ENCODE measurements at places on chromosomes 1 and 21.
A peak's percentile ranks its signal among the peaks of the same experiment; 100 is the strongest.

GRCh38 chr21:15007716-15008296 lies 57.0 kb downstream of the NRIP1 start:
- H3K27ac ChIP-seq: no peak overlapping the region
- H3K27me3 ChIP-seq: no peaks in the 10 kb centered on the region
- DNase-seq: no peak
- H3K4me3 ChIP-seq: no peak overlapping the region
- peaks cover 78% of the 10 kb centered on the region for H3K4me1 ChIP-seq
- H3K36me3 ChIP-seq: no peaks in the 10 kb centered on the region

- DNase-seq: no peak
- peaks cover 29% of the 10 kb centered on the region for H3K4me1 ChIP-seq
- H3K4me3 ChIP-seq: peak overlapping the region; percentile 83
- H3K36me3 ChIP-seq: no peaks in the 10 kb centered on the region
Measured at GRCh38 chr1:6496365-6496721, 4.9 kb upstream of the PLEKHG5 start.

DNA sequence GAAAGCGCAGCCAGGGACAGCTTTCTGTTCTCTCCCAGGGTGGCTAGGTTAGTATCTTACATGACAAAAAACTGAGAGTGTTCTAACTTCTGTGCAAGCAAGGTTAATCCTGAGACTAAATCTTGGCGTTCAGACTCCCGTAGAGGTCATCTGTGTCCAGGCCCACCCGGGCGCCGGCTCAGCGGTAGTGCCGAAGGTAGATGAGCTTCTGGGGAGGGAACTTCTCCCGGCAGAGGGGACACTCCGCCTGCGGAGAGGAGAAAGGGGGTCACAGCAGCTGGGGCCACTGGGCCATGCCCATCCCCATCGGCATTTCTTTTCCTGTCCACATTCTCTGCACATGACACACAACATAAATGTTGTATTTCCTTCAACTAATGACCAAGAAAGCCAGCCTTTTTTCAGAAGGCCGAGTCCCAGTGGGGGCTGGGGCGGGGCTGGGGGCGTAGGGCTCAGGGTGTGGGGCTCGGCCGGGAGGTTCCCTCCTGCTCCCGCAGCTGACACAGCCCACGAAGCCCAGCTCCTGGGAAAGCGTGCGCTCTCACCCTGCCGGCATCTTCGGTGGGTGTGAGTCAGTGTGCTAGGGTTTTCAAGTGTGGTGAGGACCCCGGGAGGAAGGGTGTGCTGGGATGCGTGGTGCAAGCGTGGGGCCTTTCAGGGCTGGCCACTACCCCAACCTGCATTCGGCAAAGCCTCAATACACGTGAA lies 6.6 kb downstream of the PEX10 start:
- no peak overlapping the region for H3K4me3 ChIP-seq
- no peak for DNase-seq
- H3K4me1 ChIP-seq: no peaks in the 10 kb centered on the region
- peaks cover 57% of the 10 kb centered on the region for H3K36me3 ChIP-seq

- no peaks in the 10 kb centered on the region for H3K27me3 ChIP-seq
- H3K36me3 ChIP-seq: no peaks in the 10 kb centered on the region
- DNase-seq: no peak
- H3K4me3 ChIP-seq: no peak overlapping the region
Measured at GRCh38 chr1:69438056-69438795, 129.5 kb upstream of the LRRC7 start.

- no peak for DNase-seq
- peaks cover 17% of the 10 kb centered on the region for H3K4me1 ChIP-seq
- H3K27ac ChIP-seq: no peak overlapping the region
- H3K4me3 ChIP-seq: no peak overlapping the region
Measured at GRCh38 chr1:7488475-7488842, 282.6 kb upstream of the VAMP3 start.

GRCh38 chr1:247656221-247656875 lies 23.2 kb downstream of the OR13G1 start:
- no peak overlapping the region for H3K4me3 ChIP-seq
- H3K4me1 ChIP-seq: no peaks in the 10 kb centered on the region
- H3K27ac ChIP-seq: no peak overlapping the region
- no peaks in the 10 kb centered on the region for H3K36me3 ChIP-seq
- DNase-seq: no peak
- H3K27me3 ChIP-seq: no peaks in the 10 kb centered on the region

- H3K4me1 ChIP-seq: no peaks in the 10 kb centered on the region
- H3K36me3 ChIP-seq: no peaks in the 10 kb centered on the region
- H3K4me3 ChIP-seq: no peak overlapping the region
- H3K27me3 ChIP-seq: no peaks in the 10 kb centered on the region
Measured at GRCh38 chr1:238485057-238485911, 594.6 kb upstream of the ZP4 start.

DNA sequence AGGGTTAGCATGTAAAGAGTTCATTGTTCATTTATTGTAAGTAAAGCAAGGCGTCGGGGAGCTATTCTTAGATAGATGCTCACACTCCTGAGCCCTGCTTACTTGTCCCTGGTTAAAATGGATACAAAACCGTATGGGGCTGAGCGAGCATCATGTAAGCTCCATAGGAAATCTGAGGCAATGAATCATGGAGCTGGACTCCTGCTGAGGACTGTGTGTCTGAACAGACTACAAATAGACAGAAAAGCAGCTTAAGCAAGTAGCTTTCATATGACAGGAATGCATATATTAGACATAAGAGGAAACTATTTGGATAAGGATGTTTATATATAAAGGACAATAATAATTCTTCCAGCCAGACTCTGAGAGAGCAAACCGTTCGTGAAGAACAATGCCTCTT lies 604.9 kb upstream of the PTBP2 start:
- no peaks in the 10 kb centered on the region for H3K27me3 ChIP-seq
- no peaks in the 10 kb centered on the region for H3K36me3 ChIP-seq
- no peak for DNase-seq
- H3K4me1 ChIP-seq: no peaks in the 10 kb centered on the region

GRCh38 chr1:41073971-41074370 lies 52.4 kb upstream of the SLFNL1 start:
- no peaks in the 10 kb centered on the region for H3K36me3 ChIP-seq
- no peaks in the 10 kb centered on the region for H3K4me1 ChIP-seq
- no peak overlapping the region for H3K4me3 ChIP-seq

GRCh38 chr1:150798525-150798924 lies 9.5 kb downstream of the CTSK start:
- H3K36me3 ChIP-seq: peaks cover 48% of the 10 kb centered on the region
- no peak overlapping the region for H3K4me3 ChIP-seq
- no peaks in the 10 kb centered on the region for H3K4me1 ChIP-seq
- no peaks in the 10 kb centered on the region for H3K27me3 ChIP-seq
- DNase-seq: no peak

DNA sequence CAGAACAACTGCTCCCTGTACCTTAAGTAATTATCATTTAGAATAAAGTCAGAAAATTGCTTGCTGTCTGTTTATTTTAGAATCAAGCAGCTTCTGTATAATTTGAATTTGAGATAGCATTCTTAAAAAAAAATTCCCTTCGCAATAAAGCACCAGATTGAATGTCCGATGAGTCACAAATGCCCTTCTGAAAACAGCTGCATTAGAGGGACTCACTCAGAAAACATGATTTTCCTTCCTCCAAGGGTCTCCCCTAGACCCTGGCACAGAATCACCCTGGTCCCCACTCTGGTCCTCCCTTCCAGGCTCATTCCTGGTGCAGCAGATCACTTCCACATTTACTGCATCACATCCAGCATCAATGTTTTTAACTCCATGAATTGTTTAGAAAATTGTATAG lies 471.1 kb upstream of the VAMP3 start:
- peak overlapping the region; percentile 80 for H3K27ac ChIP-seq
- DNase-seq: peak; percentile 40
- no peaks in the 10 kb centered on the region for H3K36me3 ChIP-seq
- peaks cover 4% of the 10 kb centered on the region for H3K4me1 ChIP-seq
- no peak overlapping the region for H3K4me3 ChIP-seq
- no peaks in the 10 kb centered on the region for H3K27me3 ChIP-seq

DNA sequence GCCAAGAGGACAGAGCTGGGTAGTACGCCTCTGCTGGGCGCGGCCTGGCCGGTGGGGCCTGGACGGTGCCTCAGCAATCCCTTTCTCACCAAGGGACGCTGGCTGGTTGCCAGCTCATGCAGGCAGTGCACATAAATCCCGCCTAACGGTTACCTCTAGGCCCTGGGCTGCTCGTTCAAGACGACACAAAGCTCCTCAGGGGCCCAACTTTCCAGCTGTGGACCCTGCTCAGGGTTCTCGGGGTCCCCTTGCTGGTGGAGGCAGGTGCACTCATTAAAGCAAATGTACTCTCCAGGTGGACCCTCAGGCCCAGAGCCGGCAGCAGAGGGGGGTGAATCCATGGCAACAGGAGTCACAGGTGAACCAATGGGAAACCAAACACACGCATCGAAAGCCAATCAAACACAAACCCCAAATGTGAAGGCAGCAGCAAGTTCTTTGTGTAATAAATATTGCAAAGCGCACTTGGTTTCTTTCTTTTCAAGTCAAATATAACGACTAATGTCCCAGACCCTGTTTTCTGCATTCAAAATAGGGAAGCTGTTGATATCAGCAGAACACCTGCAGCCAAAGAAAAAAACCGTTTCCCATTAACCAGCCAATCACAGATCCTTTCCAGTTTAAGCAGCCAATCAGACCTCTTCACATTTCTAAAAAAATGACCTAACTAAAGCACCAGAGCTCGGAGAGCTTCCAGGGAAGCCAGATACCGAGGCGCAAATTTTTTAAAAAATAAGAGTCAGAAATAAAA lies 26.1 kb upstream of the CLSTN1 start:
- DNase-seq: no peak
- no peak overlapping the region for H3K4me3 ChIP-seq
- peaks cover 11% of the 10 kb centered on the region for H3K36me3 ChIP-seq
- no peaks in the 10 kb centered on the region for H3K27me3 ChIP-seq

- no peaks in the 10 kb centered on the region for H3K27me3 ChIP-seq
- no peak overlapping the region for H3K27ac ChIP-seq
- no peak for DNase-seq
- no peaks in the 10 kb centered on the region for H3K36me3 ChIP-seq
- peaks cover 31% of the 10 kb centered on the region for H3K4me1 ChIP-seq
Measured at GRCh38 chr1:155471026-155471425, 91.6 kb downstream of the ASH1L start.

- DNase-seq: no peak
- no peaks in the 10 kb centered on the region for H3K4me1 ChIP-seq
- H3K27me3 ChIP-seq: no peaks in the 10 kb centered on the region
- no peak overlapping the region for H3K27ac ChIP-seq
- H3K4me3 ChIP-seq: no peak overlapping the region
Measured at GRCh38 chr1:169572187-169572586, 14.1 kb downstream of the F5 start.

GRCh38 chr1:203906932-203907331 lies 45.5 kb downstream of the SNRPE start:
- H3K27me3 ChIP-seq: no peaks in the 10 kb centered on the region
- H3K4me3 ChIP-seq: no peak overlapping the region
- no peaks in the 10 kb centered on the region for H3K4me1 ChIP-seq
- no peak for DNase-seq

Data from vagina (tissue), 2 donors.